ENCODE measurements at places on chromosomes 3 and 15. TPM values are rescaled to one million over a fixed set of nuclear protein-coding genes. Genes with fewer than 3 reads are reported as not detected.

DNA sequence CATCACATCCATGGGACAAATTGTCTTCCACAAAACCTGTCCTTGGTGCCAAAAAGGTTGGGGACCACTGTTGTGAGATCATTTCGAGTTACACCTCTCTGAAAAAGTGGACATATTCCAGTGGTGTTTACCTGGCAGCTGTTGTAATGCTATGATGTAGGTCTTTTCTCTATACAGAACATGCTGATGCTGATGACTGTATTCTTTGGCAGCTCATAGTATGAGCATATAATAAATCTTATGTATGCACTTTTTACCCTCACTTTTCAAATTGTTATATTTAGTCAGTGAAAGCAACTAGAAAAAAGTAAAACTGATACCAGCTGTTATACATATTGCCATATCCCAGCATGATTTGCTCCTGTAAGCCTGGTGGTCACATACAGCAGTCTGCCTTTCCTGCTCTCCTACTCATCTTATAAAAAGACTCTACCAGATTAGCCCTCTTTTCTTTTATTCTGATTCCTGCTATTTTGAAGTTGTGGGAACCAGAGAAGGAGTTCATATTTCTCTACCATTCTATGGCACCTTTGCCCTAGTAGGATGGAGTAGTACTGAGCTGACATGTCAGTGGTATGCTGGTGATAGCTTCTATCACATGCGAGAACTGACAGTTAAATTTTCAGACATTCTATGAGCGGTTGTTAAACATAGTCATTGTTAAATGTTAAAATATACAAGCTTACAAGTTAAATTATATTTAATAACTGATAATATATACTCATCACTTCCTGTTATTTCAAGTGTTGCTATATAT lies 128.7 kb downstream of the FNDC3B start:
- DNase-seq, result no peak

The TM4SF4 gene
- total RNA-seq, result not detected

GRCh38 chr3:32495085-32495484 lies 7.6 kb downstream of the CMTM6 start:
- DNase-seq, result no peak

The CCR9 gene
- total RNA-seq, result 0.41 TPM

The ARPIN gene
- total RNA-seq, result 13.5 TPM

DNA sequence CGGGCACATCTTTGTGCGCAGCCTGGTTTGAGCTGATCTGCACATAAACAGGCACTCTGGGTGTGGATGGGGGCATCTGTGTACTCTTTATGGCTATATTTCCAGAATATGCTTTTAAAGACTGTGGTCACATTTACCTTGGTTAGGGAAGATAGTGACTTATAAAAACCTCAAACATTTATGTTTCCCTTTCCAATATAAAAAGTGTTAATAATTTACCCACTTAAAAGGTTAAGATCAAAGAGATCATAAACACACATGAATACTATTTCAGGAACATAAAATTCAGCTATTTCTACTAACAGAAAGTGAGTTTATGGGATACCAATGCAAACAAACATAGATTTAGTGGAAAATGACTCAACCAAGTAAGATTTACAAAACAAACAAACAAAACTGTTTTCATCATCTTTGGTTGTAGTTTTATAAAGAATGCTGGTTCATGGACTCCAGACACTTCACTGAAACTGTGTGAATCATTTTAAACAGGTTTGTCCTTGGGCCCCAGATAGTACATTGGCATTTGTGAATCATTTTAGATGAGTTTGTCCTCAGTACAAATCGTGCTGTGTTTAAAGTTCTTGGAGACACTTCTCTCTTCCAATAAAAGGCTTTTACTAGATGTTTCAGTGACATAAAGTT lies 253.5 kb upstream of the CTDSPL start:
- no peak for DNase-seq

DNA sequence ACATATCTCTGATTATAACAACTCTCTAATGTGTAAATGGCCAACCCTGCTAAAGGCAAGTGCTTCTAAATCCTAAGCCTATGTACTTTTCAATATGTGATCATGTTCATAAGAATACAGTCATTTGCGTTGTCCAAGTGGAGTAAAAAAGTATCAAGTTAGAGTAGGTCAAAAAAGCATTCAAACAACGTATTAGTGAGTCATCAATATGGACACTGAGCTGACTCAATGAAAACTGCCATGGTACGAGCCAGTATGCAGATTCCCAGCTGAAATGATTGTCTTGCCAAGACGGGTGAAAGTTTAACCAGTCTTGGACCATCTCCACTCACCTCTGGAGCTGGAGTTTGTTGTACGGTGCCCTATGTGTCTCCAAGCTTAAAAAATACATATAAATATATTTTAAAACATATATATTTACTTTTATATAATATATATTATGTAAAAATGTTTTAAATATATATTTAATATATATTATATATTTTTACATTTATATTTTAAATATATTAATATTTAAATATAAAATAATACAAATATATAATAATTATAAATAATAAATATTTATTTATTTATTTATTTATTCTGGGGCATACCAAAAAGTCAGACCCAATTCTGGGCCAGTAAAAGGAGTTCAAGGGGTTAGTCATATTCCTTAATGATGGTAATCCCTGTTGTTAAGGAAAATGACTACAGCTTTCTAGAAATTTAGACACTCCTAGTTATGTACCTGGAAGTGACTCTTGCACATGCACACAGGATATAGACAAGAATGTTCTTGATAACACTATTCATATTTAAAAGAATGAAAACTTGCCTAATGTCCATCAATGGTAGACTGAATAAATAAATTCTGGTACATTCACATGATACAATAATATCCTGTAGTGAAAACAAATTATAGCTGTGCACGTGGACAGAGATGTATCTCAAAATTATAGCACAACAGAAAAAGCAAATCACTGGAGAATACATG lies 27.2 kb downstream of the PLSCR4 start:
- DNase-seq, result no peak

- no peak for DNase-seq
Measured at GRCh38 chr3:54045061-54045815, 77.1 kb upstream of the CACNA2D3 start.

GRCh38 chr3:4980229-4981203 lies 1.3 kb downstream of the BHLHE40 start:
- peak; percentile 57 for DNase-seq

GRCh38 chr3:129947538-129948240 lies 26.8 kb upstream of the TRH start:
- no peak for DNase-seq

DNA sequence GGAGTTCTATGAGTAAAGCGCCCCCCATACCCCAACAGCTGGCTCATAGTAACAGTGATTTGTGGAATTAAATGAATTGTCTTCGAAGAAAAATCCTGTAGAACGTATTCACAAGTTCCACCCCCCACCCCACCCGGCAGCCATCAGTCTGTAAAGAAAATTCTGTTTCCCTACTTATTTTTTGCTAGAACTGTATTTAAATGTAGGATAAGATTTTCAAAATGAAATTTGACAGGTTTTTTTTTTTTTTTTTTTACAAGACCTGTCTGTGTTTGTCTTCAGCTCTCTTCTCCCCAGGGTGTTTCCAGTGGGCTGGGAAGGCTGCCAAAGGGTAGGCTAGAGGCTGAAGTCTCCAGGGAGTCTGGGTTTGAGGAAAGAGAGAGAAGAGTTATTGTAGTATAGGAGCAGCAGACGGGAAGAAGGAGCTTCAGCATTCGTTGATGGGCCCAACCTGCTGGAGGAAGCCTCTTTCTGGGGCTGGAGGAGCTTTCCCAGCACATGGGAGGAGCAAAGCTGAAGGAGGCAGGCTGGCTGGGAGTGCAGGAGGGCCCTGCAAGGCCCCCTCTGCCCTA lies 130.6 kb upstream of the SEMA6D start:
- DNase-seq, result no peak

The OR5K2 gene
- not detected for total RNA-seq

- DNase-seq, result no peak
Measured at GRCh38 chr3:133479895-133480669, 80.2 kb downstream of the BFSP2 start.

- DNase-seq, result no peak
Measured at GRCh38 chr3:102025606-102026270, 176.4 kb downstream of the NFKBIZ start.
